T-helper 1 cell (primary cell): ENCODE measurements at places on chromosomes 4 and X.

DNA sequence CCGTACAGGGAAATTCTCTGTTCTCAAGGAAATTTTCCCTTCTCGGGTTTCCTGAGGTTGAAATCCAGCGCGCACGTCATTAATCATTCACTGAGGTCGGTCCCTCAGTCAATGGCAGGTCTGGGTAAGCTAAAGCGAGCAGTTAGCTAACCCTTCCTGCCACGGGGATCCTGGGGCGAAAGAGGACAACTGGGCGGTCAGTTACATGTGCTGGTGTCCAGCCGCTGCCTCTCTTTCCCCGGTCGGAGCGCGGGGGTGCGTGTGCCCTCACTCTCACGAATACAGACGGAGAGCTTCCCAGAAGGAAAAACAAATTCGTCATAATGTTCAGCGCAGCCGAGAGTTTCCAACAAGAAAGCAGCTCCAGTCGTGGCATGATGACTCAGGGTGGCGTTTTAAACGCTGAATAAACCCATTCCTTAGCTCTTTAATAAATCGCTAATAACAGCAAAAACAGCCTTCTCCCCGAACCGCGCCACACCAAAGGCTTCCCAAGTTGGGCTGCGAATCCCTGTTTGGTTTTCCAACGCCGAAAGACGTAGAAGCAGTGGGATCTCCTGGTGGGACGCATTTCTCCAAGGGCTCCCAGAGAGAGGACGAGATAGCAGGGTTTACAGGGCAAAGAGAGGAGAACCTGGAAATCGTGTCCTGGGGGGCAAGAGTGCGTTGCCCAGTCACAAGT lies 752 bp upstream of the FGF5 start:
- DNase-seq: no peak

- no peak for DNase-seq
Measured at GRCh38 chrX:151268836-151269235, 92.5 kb downstream of the GPR50 start.

DNA sequence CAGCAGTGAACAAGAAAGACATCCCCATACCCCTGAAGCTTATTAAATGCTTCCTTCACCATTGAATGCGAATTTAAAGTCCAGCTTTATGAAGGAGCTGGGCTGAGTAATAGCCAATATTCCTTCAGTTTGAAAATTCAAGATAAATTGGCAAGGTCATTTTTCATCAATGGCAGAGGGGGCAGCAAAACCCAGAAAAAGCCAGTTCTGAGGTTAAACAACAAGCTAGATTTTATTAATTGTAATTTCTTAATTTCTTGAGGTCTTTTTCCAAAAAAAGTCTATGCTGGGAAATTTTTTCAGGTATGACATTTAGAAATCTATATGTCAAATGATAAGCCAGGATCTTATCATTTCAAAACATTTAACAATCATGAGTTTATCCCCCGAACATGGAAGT lies 808.9 kb downstream of the RPA4 start:
- DNase-seq: no peak

DNA sequence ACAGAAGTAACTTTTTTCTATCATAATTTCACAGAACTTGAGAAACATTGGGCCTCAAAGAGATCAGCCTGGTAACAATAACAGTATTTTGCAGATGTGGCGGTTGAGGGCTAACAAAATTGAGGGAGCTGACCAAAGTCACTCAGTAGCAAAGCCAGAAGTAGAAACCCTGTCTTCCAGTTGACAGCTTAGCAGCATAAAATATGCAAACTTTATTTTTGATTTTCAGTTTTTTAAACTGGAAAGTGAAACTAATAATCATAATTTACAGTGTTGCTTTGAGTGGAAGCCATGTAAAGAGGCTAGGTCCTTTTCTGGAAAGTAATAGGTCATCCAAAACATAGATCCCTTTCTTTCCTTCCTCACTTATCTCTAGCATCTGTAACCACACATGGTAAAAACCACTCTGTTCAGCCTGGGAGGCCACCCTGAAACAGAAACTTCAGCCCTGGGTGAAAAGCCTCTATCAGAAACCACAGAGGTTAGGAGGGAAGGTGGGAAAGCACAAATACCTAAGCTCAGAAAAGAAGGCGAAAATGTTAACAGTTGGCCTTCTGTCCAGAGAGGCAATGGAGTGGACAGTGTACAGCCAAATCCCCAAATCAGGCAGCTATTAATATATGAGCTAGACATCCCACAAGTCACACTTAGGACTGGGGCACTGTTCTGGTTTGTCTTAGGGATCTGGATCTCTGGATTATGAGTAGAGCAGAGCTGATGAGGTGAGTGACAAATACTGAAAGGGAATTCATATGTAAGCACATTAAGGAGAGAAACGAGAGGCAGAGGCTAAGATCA lies 61.1 kb upstream of the ARSJ start:
- no peak for DNase-seq

DNA sequence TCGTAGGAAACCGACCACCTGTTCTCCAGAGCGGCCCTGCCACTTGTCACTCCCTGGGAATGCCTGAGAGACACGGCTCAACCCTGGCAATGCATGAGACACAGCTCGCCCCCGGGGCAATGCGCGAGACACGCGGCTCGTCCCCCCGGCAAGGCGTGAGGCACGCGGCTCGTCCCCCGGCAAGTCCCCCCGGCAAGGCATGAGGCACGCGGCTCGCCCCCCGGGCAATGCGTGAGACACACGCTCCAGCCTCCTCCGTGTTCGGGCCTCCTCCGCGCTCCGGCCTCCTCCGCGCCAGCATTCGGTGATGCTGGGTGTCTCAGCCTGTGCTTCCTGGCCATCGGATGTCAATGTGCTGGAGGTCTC lies 27.5 kb upstream of the CPLX1 start:
- DNase-seq: no peak

GRCh38 chrX:42606591-42606990 lies 171.4 kb downstream of the PPP1R2C start:
- DNase-seq: no peak

GRCh38 chr4:8085491-8086117 lies 73.0 kb downstream of the ABLIM2 start:
- DNase-seq: no peak

DNA sequence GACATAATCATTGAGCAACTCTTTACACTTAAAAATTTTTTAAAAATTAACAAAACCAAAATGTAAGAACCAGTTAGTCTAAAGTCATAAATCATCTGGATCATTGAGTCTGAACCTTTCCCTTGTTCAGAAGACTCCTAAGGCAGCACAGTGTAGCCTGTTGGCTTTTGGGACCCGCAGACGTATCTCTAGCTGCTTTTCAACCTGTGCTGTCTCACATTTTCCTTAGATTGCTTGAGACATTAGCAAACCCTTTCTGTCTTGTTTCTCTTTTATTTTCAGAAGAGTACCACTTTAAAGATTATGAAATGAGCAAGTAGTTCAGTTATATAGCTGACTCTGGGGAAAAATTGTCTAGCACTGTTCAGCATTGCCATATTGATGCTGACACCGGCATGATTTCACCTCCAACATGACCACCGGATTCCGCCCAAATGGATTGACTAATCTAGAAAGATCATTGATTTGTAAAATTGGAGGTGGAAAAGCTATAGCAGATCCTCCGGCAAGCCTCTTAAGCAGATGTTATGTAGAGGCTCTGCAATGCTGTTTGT lies 8.9 kb downstream of the TCEANC start:
- no peak for DNase-seq

DNA sequence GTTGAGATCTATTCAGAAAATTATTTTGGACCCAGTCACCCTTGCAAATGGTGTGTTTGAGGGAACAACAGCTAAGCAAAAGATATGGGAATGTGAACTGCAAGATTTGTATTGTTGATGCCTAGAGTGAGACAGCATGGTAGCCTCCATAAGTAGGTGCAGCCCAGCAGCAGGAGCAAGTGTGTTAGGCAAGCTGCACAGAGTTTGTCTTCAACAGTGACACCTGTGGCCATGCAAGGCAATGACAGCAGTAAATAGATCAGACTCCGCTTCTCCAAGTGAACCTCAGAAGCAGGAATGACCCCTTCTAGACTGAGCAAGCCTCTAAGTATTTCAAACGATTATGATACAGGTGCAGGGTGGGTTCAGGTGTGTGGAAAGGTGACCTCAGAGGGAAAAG lies 133.4 kb upstream of the MSX1 start:
- DNase-seq: no peak
